ENCODE measurements at places on chromosomes 12 and 14.
A peak's percentile ranks its signal among the peaks of the same experiment; 100 is the strongest.

DNA sequence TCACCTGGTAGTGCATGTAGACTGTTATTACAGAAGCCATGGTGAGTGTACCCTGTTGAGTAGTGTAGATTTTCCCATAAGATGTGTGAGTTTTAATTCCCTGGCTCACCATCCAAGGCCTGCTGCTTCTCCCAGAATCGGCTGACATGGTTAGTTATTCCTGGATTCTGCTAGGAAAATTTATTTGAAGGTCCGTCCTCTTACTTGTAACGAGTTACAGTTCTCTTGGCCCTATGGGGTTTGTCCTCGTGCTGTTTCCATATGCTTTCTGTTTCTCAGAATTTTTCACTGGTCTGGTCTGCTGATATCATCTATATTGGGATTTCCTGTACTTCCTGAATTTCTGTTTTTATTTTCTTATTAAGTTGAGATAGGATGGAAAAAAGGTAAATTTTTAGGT lies 423.3 kb upstream of the RGS6 start:
- DNase-seq: no peak

DNA sequence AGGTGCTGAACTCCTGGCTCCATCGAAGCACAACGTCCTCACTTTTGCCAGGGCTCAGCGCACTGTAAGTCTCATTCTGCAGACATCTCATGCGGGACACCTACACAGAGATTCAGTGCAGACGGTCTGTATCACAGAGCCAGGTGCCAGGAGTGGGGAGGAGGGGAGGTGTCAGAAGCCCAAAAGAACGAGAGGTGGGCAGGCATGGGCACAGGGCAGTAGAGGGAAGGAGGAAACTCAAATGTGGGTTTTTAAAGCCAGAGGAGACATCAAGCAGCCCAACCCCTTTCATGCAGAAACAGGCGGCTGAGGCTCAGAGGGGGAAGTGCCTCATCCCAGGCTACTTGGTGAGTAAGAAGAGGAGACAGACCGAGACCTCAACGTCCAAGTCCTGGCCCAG lies 2.5 kb upstream of the LPAR5 start:
- no peak for DNase-seq

DNA sequence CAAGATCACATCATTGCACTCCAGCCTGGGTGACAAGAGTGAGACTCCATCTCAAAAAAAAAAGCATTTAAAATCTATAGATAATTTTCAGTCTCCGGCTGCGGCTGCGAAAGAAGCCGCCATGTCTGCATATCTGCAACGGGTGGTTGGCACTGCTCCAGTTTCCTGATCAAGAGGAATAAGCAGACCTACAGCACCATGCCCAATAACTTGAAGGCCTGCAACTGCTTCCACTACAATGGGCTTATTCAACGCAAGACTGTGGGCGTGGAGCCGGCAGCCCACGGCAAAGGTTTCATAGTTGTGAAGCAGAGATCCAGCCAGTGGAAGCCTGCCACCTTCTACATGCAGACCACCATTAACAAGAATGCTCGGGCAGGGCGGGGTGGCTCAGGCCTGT lies 30.6 kb upstream of the EID3 start:
- peak; percentile 72 for DNase-seq

- no peak for DNase-seq
Observed at GRCh38 chr12:108779998-108780688, 48.8 kb upstream of the CORO1C start.

GRCh38 chr12:114396153-114396868 lies 9.6 kb downstream of the TBX5 start:
- DNase-seq: no peak

DNA sequence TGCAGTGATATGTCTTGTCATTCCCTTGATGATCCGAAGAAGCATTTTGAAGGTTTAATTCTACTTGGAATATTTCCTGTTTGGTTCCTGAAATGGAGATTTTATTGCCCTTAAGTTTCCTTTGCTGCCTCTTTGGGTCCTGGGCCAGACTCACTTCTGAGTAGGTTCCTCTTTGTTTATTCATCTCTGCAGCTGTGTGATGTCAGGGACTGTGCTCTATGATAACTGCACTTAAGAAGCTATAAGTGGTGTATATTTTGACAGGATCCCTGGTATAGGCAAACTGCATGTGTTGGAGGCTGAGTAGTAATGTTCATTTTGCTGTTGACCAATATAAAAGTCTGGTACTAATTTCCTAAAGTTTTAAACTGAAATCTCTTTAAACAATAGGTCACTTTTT lies at the start of gene KLRC4:
TSS of gene KLRC4 (minus strand) at position 366 of the 400 bp plus-strand sequence. CDS start at position 184, 182 bp downstream.
- DNase-seq: no peak

GRCh38 chr12:42977451-42978230 lies 388.1 kb upstream of the PRICKLE1 start:
- DNase-seq: no peak

DNA sequence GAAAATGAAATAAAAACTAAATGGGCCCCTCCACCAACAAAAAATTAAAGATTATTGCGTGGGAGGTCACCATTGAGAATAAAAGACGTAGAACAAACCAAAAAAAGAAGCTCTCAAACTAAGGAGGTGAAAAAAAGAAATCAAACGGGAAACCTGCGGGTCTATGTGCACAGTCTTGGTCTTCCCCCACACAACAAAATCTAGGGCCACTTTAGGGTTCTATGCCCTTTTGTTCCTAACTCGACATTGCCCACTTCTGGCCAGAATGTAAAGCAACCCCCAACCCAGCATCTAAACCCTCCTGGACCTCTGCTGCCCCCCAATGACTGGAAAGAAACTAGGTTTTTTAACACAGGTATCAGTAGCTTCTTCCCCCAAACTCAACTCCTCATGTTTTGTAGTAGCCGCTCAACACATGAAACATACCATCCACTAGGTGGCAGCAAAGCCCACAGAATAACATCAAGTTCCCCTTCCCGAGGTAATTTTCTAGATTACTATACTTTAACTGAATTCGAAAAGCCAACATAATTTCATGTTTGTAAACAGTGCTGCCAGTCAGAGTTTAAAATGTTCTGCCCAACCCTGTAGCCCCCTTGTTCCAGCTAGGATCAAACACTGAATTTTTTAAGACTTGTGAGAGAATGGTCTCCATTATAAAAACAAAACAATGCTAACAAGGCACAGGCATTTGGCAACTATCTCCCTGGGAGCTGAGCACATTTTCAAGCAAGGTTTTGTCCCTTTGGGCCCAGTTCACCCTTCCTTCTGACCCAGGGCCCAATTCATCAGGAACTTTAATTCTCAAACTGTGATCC lies 18.7 kb downstream of the DAD1 start:
- DNase-seq: peak; percentile 74

DNA sequence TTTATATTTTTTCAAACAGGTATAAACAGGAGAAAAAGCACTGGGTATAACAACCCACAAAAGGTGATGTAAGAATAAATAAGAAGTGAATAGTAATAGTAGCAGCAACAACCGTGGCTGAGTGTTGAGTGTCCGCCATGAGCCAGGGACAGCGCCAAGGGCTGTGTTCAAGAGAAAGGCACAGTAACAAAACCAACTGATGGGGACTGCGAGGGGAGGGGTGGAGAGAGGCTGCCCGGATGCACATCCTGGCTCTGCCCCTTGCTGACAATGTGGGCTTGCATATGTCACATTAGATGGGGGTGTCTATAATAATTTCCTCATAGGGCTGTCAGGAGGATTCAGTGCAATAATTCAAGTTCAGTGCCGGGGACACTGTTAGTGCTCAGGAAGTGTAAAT lies 912.4 kb downstream of the VRK1 start:
- DNase-seq: no peak

DNA sequence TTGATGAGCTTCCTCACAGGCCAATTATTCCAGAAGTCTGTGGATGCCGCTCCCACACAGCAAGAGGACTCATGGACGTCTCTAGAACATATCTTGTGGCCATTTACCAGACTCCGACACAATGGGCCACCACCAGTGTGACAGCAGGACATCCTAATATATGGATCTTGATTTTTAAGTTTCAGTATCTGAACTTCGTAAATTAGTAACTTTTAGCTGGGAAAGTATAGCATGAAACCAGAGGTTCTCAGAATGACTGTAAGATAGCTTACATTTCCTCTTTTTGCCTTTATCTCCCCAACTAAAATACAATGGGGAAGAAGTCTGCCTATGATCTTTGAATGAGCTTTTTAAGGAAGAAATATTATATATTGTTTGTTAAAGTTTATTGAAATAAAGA lies 87.0 kb downstream of the DNAI7 start:
- no peak for DNase-seq

DNA sequence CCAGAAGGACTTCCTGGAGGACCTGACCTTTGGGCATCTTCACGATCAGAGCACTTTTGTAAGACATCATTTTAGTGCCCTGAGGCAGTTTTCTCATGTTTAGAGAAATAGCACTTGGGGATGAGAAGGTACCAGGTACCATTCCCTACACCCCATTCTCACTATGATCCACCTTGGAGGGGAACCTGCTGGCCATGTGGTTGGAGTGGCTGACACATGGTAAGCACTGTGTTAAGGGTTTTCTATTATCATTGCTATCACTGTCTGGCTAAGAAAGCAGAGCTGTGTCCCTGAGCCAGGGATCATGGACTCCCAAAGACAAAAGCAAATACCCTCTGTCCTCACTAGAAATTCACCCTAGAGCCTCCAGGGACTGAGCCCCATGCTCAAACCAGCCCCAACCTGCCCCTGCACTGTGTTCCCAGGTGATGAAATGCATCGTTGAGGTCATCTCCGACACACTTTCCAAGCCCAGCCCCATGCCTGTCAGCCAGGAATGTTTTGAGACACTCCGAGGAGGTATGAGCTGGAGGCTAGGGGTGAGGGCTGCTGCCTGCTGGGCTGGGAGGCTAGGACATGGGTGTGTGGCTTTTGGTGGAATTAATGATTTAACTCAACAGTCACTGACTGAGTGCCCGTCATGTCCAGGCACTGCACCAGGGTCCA lies 3.4 kb downstream of the CHGA start:
- no peak for DNase-seq

DNA sequence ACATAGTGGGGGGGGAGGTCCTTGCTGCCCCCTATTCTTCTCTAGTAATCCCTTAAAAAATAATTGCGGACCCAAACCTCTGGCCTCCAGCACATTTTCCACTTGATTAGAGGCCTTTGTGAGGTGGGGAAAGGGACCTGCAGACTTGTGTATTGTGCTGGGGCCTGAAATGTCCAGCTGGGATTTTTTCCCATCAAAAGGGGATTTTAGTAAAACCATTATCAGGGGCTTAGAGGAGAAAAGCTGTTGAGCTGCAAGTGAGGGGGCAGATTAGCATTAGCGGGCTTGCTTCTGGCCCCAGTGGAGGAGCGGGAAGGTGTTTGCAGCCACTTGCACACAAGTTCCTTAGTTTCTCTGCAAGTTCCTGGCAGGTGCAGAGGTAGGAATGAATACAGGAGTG lies 13.9 kb downstream of the FBXL14 start:
- no peak for DNase-seq

DNA sequence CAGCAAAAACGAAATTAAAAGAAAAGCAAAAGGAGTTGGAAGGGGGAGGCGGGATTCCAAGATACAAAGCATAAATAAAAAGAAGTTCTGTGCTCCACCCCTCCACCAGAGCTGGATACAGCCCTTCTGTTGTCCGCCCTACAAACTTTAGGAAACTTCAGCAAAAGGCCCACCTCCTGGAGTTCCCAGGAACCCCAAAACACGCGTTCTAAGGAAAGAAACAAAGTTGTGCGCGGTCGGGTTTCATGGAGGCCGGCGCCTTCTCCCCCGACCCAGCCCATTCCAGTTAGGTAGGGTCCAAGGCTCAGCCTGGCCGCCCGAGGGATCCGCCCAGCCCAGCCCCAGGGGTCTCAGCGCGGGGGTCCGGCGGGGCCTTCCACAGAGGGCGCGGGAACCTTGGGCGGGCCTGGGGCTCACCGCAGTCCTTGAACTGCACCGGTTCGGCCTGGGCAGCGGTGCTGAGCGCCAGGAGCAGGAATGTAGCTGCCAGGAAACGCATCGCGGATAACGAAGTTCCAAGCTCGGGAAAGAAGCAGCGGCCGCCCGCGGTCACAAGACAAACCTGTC lies at the start of gene NPC2:
TSS of gene NPC2 (minus strand) at position 530 of the 567 bp plus-strand sequence. CDS start at position 499, 31 bp downstream.
- DNase-seq: no peak

DNA sequence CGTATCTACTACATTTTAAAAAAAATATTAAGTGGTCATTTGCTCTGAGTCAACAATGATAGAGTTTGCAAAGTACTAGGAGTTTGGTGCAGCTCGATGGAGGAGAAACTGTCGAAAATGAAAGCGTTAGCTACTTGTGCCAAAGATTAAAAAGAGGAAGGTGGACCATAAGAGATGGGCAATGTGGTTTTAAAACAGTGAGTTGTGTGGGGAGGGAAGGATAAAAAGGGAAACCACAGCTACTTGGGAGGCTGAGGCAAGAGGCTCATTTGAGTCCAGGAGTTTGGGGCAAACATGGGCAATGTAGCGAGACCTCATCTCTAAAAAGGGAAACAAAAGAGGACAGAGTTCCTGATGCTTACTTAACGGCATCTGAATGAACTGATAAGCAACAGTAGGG lies 18.2 kb upstream of the STRAP start:
- DNase-seq: no peak

- DNase-seq: no peak
Observed at GRCh38 chr14:68653804-68654203, 139.1 kb downstream of the ZFP36L1 start.

DNA sequence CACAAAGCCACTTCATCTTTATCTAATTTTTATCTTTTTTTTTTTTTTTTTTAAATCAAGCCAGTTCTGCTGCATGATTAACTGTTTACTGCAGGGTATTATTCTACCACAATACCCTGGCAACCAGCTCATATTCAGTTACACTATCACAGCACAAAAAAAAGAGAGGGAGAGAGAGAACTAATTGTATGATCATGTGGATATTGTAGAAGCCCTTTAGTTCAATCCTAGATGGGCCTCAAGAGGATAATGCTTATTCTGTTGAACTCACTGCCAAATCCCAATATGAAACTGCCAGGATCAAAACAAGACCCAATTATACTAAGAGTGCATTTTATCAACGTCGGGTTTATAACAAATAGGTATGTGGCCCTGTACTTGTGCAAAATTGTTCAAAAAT lies 51.5 kb downstream of the MED13L start:
- no peak for DNase-seq

- peak; percentile 74 for DNase-seq
Observed at GRCh38 chr12:42589465-42590329, at the start of gene PRICKLE1. Gene PRICKLE1 (minus strand): TSS chr12:42589746. CDS start chr12:42472516, 117,230 bp downstream.

- DNase-seq: no peak
Observed at GRCh38 chr12:12399776-12400305, 43.0 kb downstream of the BORCS5 start.

- no peak for DNase-seq
Observed at GRCh38 chr14:89724628-89724960, 229.9 kb downstream of the EFCAB11 start.

Measured in BE2C (cell line).